Hematopoietic multipotent progenitor cell treated with erythropoietin and hydrocortisone succinate and interleukin-3 and kit ligand, for 4 days (in vitro differentiated cells): ENCODE measurements at places on chromosomes 5 and 9.

DNA sequence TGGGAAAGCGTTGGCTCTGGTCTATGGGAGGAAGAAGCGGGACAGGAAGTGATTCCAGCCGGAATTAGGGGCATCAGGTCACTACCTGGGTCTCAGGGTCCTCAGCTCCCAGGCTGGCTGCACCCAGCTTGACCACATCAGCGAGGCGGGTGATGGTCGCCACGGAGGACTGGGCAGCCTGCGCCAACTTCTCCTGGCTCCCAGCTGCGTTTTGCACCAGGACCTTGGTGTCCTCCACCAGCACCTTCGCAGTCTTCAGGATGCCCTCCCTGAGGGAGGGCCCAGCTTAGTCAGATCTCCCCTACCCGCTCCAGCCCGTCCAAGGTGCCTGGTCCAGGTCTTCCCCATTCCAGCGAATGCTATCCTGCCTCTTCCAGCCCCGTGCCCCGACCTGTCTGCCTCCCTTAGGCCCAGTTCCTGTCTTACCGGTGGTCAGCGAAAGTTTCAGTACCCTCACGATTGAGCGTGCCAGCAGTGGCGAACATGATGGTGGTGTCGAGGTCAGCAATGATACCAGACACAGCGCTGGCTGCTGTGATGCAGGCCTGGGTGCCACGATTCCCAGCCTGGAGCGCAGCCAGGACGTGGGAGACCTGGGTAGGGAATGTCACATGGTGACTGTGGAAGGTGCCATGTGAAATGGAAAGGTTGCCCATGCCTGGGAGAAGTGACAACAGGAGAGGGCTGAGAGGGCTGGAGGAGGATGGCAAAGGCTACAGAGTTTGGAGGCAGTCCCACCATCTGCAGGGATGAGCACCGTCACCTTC lies 14.4 kb upstream of the TPM2 start:
- DNase-seq: no peak

GRCh38 chr5:98656125-98656795 lies 117.2 kb upstream of the RGMB start:
- DNase-seq: no peak

DNA sequence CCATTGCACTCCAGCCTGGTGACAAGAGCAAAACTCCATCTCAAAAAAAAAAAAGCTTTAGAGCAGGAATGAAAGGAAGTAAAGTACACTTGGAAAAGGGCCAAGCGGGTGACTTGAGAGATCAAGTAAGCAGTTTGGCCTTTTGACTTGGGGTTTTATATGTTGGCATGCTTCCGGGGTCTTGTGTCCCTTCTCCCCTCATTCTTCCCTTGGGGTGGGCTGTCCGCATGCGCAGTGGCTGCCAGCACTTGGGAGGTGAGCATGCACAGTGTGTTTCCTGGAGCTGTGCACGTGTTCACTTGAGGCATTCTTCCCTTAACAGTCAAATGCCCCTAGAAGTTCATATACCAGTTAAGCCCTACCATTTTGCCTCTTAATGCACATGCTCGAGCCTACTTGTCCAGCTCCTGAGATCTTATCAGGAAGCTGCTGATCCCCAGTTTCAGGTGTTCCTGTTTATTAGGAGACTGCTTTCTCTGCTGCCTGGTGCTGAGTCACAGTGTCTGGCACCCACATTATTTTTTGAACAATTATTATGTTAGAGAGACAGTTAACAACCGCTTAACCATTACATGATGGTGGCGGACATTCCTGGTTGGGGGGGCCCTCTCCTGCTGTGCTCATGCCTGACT lies 32.6 kb upstream of the PRRC2B start:
- peak; percentile 80 for DNase-seq

DNA sequence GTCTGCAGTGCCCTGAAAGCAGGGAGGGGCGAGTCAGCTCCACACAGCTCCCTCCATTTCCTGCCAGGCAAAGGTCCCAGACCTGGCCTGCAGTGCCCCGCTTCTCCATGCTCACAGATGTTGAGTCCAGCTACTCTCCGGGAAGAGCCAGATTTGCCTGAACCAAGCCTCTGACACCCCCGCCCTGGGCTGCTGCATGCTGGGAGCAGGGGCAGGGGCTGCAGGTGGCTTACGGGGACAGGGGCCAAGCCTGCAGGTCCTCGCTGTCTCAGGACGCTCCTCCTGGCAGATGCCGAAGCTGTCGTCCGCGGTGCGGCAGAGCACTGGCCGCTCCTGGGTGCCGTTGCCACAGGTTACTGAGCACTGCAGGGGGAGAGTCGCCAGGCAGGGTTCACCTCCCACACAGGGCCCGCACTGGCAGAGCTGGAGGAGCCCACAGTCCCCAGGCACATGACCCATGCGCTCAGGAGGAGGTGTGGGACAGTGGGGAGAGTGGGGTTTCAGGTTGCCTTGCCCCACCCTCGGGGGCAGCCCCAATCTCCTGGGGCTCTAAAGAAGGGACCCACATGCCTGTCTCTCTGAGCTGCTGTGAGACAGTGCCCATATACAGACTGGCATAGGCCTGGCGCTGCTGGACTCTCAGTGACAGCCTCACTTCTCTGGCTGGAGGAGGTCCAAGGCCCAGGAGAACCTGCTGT lies 62.4 kb downstream of the ZNF354C start:
- DNase-seq: no peak

DNA sequence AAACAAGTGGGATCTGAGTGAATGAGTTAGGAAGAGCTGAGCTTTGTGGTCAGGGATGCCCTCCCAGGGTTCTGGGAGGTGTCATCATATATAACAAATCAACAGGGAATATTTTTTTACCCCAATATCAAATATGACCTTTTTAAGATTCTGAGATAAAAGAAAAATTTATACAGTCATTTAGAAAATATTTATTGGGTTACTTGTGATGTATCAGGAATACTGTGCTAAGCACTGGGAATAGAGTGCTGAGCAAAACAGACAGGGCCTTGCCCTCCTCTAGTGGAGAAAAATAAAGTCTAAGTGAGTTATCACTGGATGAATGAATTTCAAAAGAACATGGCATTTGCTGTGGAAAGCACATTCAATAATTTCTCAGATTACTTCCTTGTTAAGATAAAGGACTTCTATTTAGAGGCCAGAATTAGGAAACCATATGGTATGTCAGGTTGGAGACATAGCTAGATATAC lies 102.9 kb downstream of the BOD1 start:
- DNase-seq: no peak

DNA sequence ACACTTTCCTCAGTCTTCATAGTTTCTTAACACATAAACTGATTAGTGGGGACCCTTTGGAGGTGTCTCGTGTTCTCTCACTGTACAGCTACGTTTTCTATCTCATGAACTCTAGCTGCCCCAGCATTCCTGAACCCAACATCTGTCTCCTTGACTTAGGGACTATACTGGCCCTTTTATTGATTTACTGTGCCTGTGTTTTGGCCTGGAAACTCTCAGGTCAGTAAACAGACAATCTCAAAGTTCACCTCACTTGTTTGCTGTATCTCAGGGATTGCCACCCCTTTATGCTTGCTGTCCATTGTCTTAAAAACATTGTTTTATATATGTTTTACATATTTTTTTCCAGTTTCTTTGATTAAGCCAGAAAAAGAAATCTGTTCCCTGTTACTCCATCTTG lies 222.8 kb downstream of the FAM170A start:
- DNase-seq: no peak

GRCh38 chr5:56954262-56954661 lies 2.3 kb upstream of the MIER3 start:
- DNase-seq: no peak

- DNase-seq: no peak
Measured at GRCh38 chr5:125463466-125464092, 717.1 kb upstream of the ZNF608 start.

DNA sequence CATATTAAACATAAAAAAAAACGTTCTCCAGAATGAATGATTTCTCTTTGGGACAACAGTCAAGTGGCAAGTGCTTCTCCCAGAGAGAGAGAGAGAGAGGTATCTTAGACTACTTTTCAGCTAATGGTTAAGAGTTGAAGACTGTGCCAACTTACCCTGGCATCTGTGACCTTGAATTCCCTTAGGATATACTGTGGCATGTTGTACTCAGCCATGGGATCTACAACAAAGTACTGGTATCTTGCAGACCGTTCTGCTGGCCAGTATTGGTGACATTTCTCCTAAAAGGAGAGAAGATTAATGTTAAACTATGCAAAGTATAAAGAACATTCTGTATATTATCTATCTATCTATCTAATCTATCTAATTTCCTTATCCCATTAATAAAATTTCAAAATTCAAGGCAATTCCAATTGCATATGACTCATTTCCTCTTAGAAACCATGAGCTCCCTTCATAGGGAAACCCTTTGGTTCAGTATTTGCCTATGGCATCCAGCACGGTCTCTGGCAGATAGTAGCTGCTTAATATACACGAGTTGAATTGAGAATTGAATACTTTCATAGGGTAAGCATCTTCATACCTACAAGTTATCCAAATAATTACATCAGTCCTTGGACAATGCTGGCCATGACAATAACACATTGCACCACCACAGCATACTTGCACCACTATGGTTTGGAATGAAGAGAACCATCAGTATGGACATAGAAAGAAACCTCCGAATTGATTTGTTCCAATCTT lies 539.4 kb upstream of the DMAC1 start:
- DNase-seq: no peak

DNA sequence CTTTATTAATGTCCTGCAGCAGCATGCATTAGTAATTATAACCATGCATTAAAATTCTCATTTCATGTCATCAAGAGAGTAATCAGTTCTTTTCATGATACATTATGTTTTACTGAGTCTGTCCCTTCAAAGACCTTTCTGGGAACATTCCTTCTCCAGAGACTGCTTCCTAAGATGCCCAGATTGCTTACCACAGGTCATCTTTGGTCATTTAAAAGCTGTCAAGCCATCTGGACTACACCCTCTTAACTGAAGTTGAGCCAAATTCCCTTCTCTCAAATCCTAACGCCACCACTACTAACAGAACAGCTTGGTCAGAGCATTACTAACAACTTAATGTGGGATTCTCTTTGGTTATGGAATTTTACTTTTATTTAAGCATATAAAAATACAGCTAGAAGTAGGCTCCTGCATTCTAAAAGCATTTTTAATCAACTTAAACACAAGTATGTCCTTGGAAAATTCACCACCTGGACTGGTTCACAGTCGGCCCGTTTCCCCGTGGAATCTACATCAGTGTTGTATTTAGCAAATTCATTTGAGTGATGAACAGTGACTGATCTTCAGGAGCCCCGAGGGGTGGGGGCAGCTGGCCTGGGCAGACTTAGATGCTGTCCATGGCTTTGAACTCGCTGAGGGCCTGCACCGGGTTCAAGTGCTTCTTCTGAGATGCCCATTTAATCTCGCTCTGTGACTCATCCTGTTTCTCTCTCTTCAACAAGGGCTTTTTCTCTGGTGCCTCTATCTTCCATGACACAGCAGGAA lies 92.8 kb upstream of the CCDC112 start:
- no peak for DNase-seq
